ENCODE measurements at places on chromosomes 2 and 18. TPM values are rescaled to one million over a fixed set of nuclear protein-coding genes. Genes with fewer than 3 reads are reported as not detected.

The DNER gene
- 1.7 TPM for total RNA-seq

The DYNAP gene
- total RNA-seq, result not detected

The VSNL1 gene
- total RNA-seq, result 8.1 TPM

The ELOA2 gene
- not detected for total RNA-seq

The TMX3 gene
- 25.9 TPM for total RNA-seq

The IL1B gene
- 1.6 TPM for total RNA-seq

The CNGA3 gene
- 0.20 TPM for total RNA-seq

The FTCDNL1 gene
- 1.8 TPM for total RNA-seq

The ANKRD53 gene
- not detected for total RNA-seq

The ACMSD gene
- not detected for total RNA-seq

The FAM237A gene
- not detected for total RNA-seq

The CD28 gene
- total RNA-seq, result 1.5 TPM

DNA sequence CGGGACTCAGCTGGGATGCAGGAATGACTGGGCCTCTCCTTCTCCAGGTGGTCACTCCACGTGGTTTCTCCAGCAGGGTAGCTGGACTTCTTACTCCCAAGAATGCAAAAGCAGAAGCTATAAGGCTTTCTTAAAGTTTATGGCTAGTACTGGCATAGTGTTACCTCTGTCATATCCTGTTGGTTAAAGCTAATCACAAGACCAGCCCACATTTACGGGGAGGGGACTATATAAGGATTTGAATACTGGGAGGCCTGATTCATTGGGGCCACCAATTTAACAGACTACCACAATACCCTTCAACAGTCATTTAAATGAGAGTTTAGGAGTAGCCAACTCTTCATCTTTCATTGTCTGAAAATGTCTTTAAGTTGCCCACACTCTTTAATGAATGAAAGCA, 94.4 kb upstream of the TSPYL6 start:
- DNase-seq, result no peak

GRCh38 chr2:64840426-64840881, 148.7 kb upstream of the SLC1A4 start:
- DNase-seq, result no peak

DNA sequence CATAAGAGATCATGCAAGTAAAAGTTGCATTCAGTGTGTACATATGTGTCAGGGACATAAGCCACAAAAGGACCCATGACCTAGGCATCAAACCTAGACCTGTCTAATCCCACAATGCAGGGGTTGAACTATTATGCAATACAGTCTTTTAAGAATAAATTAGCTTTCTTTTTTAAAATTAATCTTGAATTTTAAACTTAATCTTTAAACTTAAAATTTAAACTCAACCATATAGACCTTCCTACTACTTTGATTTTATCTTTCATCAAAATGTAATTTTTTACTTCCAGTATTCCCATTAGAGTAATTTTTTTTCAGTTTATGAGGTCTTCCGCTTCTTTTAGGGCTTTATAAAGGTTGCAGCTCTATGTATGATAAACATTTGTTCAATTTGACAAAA, 702.9 kb downstream of the SUCLG1 start:
- DNase-seq, result no peak

- DNase-seq, result no peak
Observed at GRCh38 chr2:216865658-216866057, 5.8 kb upstream of the TNP1 start.

- DNase-seq, result no peak
Observed at GRCh38 chr2:121907928-121908327, 152.5 kb downstream of the TSN start.

- DNase-seq, result no peak
Observed at GRCh38 chr2:200258881-200259576, 47.5 kb upstream of the SPATS2L start.

DNA sequence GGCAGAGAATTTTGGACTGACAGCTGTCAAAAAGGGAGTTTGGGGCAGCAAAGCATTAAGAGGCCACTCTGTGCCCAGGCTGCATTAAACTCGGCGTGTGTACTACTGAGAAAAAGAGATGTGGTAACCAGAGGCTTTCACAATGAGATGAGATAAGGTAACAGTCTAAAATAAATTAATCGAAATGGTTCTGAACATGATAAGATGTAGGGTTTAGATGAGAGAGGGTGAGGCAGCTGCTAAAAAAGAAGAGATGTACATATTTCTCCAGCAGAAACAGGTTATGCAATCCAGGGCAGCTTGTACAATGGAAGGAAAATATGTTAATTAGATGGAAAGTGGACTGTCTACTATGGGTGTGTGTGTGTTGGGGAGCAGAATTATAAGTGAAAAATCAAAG, 39.2 kb upstream of the ACTR3 start:
- no peak for DNase-seq

DNA sequence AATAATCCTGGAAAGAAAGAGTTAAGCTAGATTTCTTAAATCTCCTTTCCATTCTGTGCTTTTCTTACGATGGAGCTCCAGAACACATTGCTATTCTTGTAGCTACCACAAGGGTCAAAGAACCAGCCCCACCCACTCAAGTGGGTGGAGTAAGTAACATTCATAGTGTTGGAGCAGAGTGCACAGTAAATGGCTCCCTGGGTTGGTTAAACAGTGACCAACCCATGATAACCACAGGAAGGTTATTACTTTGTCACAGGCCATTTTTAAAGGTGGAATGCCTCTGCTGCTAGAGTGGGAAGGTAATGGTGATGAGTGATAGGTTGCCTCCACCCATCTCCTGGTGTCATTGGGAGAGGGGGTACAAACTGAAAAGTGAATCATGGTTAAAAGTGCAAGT, 13.9 kb downstream of the ARPC2 start:
- peak; percentile 82 for DNase-seq

DNA sequence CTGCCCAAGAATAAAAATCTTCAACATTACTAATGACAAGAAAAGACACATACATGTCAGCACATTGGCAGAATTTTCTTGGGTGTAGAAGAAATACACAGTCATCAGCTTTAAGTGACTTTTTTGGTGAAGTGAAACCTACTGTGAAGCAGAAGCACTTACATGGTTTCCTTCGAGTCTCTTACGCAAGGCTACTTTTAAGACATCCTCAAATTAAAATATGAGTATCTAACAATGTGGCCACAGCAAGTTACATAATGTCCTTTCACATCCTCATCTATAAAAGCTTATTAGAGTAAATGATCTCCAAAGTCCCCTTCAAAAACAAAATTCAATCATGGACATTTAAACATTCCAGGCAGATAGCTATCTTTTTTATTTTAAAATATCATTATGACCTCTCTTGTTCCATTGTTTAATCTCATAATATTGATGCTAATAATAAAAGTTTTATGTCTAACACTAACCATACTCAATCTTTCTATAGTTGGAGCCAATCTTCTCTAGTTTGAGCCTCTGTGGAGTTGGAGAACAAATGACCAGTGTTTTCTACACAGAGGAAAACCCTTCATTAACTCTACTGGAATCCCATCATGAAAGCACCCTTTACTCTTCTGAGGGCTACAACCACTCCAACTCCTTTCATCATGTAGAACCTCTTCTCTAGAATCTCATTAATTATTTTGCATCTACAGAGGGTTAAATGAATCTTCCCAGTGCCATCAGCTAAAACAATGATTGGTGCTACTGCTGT, 182.2 kb upstream of the ZFP36L2 start:
- no peak for DNase-seq

DNA sequence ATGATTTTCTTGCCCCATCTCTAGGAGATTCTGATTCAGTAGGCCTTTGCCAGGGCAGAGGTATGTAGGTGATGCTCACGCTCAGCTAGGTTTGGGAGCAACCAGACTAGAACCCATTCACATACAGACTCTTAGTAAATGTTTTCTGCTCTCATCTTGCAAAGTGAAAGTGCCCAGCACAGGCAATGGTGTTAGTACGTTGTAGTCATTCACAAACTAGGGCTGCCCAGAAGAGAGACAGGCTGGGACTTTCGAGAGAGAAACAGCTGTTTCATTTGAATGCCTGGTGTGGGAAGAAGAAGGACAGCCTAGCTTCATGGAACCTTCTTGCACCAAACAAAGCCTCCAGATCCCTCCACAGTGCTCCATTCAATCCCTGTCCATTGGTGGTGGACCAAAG, 19.4 kb downstream of the DDX18 start:
- no peak for DNase-seq

DNA sequence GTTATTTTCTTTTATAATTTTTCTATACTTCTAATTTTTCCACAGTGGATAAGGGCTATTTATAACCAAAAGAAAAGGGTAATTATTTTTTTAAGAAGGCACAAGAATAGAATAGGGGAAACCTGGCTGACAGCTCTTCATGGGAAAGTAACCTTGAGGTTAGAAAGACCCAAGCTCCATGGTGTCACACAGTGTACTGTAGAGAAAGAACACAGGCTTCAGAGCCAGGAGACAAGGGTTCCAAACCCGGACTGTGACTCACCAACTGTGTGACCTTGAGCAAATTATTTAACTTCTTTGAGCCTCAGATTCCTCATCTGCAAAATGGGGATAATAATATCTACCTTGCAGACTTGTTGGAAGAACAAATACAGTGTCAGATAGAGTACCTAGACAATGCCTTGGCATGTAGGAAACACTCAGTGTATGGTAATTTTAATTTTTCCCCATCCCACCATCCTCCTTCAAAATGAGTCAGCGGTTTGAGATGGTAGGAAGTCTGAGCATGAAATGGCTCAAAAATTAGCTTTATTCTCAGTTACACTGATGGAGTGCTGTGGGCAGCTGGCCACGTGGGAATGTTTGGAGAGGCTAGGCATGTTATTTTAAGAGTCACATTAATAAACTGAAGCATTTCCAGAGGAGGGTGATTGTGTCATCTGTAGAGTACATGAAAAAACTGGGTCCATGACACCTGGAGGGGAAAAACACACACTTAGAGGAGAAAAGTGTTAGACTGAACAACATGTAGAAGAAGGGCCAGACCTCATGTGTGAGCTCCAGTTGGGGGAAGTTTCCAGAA, 36.7 kb downstream of the TMEM37 start:
- no peak for DNase-seq

DNA sequence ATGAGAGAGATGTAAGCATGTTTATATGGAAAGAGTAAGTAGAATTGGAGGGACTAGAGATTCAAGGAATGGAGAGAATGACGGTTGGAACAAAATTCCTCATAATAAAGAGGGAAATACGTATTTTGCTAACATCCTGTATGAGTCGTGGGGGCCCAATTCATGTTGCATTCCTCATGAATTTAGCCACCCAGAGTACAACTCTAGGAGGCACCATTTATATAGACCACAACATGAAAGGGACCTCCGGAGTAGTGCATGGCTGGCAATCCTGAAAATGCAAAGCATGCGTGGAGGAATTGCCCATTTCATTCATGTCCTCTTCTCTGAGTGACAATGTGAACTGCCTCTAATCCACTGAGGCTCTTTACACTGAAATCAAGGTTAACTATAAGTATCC, 168.2 kb downstream of the ZEB2 start:
- no peak for DNase-seq

DNA sequence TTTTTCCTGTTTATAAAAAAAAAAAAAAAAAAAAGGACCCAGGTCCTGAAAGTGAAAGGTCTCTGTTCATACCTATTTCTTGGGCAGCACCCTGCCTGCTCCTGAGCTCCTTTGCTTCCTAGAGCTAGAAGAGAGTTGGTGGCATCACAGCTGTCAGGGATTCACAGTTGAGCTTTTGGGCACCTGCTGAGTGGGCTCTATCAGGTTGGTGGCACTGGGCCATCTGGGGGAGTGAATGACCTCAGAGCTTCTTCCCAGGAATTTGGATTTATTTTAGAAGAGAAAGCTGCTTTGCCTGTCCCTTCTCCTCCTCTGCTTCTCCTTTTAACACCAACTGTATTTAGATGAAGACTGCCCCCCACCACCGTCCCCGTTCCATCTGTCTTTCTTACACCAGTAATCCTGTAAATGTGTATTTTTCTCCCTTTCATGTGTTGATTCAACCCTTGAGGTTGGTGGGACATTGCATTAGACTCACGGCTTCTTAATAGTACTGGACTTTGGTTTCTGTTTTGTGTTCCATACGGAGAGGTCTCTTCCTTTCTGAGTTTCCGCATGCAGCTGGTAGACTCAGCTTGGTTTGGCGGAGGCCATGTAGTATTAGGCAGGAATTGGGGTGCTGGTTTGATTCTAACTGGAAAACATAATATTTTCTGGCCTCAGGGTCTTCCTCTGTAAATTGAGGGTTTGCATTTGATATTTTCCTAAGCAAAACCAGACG, 7.6 kb upstream of the MGAT5 start:
- DNase-seq, result no peak

GRCh38 chr2:190466819-190467446, 58.8 kb downstream of the MFSD6 start:
- DNase-seq, result no peak

DNA sequence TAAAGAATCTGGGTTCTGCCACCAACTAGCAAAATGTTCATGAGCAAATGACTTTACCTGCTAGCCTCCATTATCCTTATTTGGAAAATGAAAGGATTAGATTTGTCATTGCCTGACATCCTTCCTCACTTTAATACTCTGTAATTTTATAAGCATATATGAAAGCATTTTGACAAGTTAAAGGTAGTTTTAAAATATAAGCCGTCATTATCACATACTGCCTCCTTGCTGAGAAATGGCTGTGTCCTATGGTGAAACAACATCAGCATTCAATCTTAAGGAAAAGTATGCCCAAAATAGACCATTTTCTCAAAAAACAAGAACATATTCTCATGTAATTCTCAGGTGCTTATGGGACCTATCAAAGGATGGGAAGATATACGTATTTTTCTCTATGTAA, 461.2 kb downstream of the SUCLG1 start:
- no peak for DNase-seq

DNA sequence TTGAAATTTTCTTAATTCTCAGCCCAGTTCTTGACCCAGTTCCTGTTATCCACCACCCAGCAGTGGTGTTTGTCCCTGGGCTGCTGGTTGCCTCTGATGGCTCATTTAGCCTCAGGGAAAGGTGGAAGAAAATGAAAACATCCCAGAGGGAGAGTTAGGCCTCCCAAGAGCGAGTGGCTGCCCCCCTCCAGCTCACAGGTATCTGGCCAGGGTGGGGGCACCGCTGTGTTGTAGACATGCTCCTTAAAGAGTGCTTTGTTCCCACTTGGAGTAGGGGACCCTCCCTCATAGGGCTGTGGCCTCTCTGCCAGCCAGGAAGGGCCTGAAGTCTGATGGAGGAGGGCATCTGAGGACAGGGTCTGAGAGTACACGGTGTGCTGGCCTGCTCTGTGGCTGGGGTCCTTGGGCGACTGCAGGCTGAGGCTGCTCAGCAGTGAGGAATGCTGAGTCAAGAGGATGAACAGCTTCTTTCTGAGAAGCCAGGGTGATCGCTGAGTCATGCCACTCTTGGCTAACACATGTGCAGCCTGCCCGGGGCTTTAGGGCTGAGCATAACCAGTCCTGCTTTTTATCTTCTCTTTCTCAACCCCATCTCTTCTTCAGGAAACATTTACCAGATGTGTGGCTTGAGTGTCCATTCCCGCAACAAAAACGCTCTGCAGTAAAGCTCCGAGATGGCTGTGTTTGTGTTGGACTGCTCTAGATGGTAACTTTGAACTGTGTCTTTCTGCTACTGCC, 72.3 kb downstream of the IL1R2 start:
- peak; percentile 72 for DNase-seq
